ENCODE measurements at places on chromosomes 5 and 9.
A peak's percentile ranks its signal among the peaks of the same experiment; 100 is the strongest.

DNA sequence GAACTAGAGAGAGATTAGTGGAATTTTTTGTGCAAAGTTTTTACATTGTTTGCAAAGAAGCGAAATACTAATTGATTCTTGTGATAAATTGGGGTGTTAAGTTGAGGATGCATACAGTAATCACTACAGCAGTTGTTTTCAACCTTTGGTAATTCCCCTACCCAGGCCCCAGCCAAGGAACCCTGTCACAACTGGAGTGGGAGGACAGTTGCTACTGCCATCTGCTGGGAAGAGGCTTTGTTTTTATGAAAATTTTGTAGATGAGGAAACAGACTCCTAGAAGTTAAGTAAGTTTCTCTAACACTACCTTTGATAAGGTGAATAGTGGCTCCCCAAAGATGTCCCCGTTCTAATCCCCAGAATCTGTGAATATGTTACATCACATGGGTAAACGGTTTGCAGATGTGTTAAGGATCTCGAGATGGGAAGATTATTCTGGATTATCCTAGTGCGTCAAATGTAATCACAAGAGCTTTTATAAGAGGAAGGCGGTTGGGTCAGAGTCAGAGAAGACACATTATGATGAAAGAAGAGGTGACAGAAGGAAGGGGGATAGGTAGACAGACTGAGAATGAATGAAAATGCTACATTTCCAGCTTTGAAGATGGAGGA is 34.0 kb upstream of the PPP1R2B start:
- DNase-seq = no peak

GRCh38 chr9:129340427-129341170 is 162.5 kb upstream of the IER5L start:
- peak; percentile 23 for DNase-seq

DNA sequence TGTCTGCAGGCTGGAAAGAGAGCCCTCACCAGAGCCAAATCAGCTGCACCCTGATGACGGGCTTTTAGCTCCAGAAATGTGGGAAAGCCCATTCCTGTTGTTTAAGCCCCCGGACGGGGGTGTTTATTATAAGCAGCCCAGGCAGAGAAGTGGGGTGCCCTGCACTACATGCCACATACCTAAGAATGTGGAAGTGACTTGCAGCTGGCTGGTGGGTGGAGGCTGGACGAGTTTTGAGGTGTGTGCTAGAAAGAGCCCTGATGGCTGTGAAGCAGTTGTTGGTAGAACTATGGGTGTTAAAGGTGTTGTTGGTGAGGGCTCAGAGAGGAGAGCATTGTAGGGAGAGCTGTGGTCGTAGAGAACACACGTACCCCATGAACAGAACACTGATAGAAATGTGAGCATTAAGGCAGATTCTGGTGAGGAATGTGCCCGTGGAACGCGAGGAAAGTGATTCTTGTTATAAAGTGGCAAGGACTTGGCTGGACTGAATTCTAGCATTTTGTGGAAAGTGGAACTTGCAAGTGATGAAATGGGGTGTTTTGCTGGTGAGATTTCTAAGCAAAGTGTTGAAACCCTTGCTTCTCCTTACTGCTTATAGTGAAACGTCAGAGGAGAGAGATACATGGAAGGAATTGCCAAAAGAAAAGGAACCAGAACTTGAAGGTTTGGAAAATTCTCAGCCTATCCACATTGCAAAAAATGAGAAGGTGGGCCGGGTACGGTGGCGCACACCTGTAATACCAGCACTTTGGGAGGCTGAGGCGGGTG is 38.9 kb downstream of the AHRR start:
- DNase-seq = no peak

DNA sequence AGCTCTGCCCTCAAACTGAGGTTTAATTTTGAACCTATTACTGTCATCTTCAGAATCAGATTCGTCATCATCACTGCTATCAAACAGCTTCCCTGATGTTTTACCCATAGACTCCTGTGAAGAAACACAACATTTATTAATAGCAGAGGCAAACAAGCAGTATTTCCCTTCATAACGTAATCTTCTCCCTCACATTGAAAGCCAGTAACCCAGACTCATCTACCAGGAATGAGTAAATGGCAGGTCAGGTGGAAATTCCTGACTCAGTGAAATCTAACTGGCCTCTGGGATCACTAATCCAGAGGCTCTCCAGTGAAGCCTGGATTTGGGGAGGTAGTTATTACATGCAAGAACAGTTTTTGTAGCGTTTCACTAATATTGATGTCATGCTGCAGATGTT is 14.6 kb downstream of the NOL8 start:
- DNase-seq = no peak

- no peak for DNase-seq
Observed at GRCh38 chr5:103208460-103208859, 50.1 kb upstream of the MACIR start.

Data from heart left ventricle (tissue), 16 donors.